ENCODE measurements at places on chromosomes 4 and X.

DNA sequence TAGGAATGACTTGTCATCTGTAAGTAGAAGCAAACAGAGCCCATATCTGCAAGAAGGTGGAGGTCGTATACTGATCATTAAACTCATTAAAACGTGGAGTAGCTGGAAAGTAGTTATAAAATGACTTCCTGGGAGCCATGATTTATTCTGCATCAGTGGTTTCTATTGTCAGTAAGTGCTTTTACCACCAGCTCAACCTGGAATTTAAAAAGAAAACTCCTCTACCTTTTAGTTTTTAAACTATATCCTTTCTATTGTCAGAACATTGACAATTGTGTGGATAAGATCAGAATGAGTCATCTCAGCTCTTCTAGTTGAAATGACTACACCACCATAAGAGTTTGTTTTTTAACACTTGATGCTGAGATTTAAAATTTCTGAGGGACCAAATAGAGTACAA lies 651.2 kb upstream of the GALNT7 start:
- no peak for DNase-seq

DNA sequence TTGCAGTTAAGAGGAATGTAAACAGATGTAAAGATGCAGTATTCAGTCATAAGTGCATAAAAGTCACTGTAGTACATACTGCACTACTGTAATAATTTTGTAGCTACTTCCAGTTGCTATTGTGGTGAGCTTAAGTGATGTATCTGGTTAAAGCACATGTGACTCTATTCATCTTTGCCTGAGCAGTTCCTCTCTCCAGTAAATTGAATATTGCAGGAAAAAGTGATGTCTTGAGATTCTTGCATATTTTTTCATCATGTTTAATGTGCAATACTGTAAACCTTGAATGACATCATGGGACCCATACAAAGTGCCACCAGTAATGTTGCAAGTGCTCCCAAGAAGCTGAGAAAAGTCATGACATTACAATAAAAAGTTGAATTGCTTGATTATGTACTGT lies 9.6 kb downstream of the UBA6 start:
- no peak for DNase-seq

DNA sequence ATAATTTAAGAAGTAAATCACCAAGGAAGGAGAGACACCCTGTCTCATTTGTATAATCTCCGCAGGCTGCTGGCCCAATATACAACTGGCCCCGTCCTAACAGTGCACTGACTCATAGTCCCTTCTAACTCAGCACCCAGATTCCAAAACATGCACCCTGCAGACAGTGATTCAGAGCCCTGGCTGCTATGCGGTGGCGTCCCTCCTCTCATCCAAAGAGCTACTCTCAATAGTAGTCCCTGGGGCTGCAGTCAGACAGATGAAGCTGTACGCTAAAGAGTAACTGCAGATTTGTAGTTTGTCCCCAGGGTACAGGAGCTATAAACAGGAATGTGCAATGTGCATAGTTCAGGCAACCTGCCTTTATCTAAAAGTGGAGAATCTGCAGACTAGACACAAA lies 23.0 kb downstream of the GABRA3 start:
- DNase-seq, result no peak

- DNase-seq, result peak; percentile 7
Observed at GRCh38 chr4:100907465-100908454, 389.9 kb upstream of the EMCN start.

GRCh38 chrX:153517946-153518834 lies 748 bp downstream of the ATP2B3 start:
- DNase-seq, result no peak

DNA sequence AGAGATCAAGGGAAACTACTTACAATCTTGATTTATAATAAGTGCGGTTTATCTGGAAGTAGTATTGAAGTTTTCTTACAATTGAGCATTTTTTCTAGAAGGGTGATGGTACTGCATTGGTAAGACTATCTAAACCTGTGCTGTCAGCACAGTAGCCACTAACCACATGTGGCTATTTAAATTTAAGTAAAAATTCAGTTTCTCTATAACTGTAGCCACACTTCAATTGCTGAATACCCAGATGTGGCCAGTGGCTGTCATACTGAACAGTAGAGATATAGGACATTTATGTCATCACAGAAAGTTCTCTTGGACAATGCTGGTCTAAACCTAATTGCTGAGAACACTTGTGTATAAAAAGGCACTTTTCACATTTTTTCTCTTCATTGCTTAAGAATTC lies 222.7 kb downstream of the CBR4 start:
- no peak for DNase-seq

DNA sequence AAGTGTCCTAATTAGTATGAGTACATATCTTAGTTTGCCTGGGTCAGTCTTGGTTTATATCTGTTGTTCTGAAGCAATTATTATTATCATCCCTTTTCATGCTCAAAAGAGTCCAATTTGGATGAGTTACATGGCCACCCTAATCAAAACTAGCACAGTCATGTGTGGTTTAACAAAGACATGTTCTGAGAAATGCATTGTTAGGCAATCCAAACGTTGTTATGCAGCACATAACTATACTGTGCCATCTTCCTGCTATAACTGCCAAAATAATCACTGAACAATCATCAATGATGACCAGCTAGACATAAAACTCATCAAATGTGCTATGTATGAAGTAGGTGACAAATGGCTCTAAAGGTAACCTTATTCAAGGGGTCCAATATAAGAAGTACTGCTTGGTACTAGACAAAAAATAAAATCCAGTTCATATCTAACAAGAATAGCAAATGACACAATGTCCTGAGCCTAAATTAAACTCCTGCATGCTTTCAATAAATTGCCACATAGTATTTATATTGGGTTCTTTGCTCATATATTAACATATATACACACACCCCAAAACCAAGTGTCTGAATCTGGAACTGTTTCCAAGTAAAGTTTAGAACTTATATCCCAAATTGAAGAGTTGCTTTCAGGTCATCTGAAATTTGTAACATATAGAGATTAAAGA lies 41.9 kb downstream of the CNOT6L start:
- DNase-seq, result no peak

DNA sequence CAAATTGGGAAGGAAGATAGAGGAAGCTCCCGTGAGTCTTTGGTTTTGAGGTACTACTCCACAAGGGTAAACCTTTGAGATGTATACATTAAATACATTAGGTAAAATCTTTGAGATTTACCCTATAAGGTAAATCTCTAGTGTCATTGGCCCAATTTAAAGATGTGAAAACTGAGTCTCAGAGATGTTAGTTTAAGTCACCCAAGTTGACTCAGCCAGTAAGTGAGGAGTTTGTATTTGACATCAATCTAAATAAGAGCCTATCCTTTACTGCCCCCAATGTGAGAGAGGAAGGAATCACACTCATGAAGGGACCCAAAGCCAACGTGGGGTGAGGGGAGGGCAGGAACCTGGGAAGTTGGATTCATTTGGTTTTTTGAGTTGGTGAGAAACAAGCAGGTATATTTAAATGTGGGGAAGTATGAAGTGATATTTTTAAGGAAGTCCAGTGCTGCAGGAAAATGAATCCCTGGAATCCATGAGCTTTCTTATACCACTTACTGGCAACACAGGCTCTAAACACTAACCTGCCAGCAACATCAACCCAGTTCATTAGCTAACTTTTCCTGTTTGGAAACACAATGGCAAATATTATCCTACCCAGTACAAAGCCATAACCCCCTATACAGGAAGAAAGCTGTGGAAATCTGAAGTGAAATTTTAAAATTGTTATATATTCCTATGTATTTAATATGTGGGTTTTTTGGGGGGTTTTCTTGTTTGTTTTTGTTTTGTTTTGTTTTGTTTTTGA lies 55.3 kb downstream of the PALLD start:
- DNase-seq, result peak; percentile 2

DNA sequence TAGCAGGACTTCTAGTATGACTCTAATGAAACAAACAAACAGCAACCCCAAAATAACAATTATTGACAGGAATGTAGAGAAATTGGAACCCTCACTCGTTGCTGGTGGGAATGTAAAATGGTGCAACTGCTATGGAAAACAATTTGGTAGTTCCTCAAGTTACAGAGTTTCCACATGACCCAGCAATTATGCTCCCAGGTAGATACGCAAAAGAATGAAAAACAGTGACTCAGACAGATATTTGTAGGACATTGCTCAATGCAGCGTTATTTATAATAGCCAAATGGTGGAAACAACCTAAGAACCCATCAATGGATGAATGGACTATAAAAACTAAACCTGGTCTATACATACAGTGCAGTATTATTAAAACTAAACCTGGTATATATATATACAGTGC lies 646.1 kb upstream of the FRG1 start:
- DNase-seq, result no peak

DNA sequence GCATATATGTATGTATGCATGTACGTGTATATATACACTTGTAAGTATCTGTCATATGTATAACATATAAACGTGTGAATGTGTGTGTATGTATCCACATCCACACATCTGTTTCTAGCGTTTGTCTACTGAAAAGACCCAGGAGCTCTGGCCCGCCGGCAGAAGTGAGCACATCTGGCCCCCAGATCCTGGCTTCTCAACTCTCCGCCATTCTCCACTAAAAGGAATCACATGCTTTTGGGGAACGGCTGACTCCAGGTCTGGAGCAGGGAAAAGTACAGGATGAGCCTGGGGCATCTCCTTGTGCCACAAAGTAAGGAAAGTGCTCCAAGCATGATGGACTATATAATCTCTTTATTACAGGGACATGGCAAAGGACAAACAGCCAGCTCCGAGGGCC lies 143.7 kb downstream of the AFAP1 start:
- DNase-seq, result no peak

DNA sequence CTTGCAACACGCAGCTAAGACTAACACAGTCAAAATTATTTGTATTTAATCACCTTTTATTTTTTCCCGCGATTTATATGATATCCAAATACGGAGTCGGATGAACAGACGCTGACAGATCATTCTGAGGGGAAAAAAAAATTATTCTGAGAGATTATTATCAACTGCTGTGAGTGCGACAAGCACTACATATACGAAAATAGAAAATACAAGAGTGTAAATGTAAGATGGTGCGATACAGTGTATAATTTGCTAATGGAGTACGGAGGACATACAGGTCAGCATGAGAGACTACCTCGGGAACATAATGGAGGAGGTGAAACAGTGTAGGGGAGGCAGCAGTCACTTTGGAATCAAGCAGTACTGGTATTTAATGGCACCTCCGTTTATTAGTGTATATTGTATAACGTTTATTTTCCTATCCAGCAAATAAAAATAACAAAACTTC lies 2.8 kb upstream of the LIN54 start:
- DNase-seq, result no peak

DNA sequence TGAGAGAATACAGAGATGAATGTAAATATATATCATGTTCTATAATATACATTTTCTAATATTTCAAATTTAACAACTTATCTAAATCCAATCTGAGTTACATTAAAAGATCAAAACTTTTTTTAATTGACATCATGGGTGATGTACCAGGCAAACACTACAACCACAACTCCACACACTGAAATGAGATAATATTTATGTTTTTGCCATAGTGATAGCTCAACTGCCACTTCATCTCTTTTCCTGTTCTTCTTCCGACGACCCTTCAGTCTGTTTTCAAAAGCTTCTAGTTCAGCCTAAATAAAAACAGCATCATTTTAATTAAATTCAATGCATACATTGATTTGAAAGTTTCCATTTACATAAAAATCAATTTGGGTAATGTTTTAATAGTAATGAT lies 10.2 kb upstream of the CORIN start:
- no peak for DNase-seq

- DNase-seq, result no peak
Observed at GRCh38 chr4:2925496-2925895, 37.7 kb downstream of the NOP14 start.

DNA sequence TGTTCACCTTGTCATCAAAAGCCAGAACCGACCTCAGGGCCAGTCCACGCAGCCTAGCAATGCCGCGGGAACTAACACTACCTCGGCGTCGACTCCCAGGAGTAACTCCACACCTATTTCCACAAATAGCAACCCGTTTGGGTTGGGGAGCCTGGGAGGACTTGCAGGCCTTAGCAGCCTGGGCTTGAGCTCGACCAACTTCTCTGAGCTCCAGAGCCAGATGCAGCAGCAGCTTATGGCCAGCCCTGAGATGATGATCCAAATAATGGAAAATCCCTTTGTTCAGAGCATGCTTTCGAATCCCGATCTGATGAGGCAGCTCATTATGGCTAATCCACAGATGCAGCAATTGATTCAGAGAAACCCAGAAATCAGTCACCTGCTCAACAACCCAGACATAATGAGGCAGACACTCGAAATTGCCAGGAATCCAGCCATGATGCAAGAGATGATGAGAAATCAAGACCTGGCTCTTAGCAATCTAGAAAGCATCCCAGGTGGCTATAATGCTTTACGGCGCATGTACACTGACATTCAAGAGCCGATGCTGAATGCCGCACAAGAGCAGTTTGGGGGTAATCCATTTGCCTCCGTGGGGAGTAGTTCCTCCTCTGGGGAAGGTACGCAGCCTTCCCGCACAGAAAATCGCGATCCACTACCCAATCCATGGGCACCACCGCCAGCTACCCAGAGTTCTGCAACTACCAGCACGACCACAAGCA lies 898 bp downstream of the UBQLN2 start:
- peak; percentile 2 for DNase-seq

GRCh38 chr4:88102026-88102425 lies 56.4 kb downstream of the ABCG2 start:
- no peak for DNase-seq

DNA sequence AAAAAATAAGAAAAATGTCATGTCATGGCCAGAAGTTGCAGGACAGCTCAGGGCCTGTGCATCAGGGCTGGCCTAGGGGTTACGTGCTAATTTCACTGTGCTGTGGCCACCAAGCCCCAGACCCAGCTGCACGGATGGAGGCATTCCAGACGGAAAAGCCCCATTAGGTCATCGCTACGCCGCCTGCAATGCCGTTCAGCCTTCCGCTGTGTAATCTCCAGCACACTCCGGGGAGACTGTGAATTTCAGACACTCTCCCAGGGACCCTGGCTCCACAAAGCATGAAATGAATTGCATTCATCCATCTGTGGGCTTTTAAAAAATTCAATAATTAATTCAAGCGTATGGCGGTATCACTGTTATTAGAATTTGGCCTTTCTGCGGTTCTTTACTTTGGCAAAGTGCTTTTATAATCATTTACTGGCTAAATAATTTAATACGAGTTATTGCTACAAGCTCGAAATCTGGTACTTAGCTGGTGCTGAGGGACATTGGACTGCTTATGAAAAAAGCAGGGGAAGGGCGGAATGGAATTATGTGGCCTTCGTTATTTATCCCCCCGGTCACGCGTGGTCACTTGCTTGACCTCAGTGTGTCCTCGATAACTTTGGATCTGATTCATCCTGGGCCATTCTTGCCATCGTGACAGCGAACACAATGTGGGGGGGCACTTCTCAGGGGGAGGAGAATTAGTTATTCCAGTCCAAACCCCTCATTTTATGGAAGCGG lies 9.0 kb upstream of the NSG1 start:
- no peak for DNase-seq

GRCh38 chr4:181166742-181167399 lies 1076.3 kb upstream of the TENM3 start:
- no peak for DNase-seq

GRCh38 chr4:109440948-109441347 lies 7.3 kb downstream of the SEC24B start:
- DNase-seq, result no peak

All from HepG2 (cell line).